ENCODE measurements at places on chromosomes 4 and X.

GRCh38 chr4:74777531-74777930 lies 16.8 kb downstream of the BTC start:
- no peak for DNase-seq

- DNase-seq, result no peak
Observed at GRCh38 chr4:104749062-104749461, 254.4 kb upstream of the CXXC4 start.

- no peak for DNase-seq
Observed at GRCh38 chrX:130120321-130120731, 10.0 kb upstream of the ELF4 start.

DNA sequence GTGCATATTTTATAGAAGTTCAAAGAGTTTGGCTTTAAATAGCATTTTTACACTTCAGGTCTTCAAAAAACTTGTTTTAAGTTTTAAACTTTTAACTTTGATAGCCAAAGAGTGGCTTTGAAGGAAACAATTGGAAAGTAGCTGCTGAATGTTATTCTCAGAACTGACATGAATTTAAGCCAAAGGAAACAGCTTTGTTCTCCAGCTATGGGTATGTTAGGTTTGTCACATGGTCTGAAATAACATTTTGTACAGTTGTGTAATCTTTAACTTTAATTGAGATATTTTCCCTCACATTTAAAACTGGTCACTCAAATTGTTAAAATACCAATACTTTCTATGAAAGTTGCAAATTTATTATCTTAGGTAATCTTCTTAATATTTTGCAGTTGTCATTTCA lies 564.7 kb downstream of the IL15 start:
- DNase-seq, result no peak

DNA sequence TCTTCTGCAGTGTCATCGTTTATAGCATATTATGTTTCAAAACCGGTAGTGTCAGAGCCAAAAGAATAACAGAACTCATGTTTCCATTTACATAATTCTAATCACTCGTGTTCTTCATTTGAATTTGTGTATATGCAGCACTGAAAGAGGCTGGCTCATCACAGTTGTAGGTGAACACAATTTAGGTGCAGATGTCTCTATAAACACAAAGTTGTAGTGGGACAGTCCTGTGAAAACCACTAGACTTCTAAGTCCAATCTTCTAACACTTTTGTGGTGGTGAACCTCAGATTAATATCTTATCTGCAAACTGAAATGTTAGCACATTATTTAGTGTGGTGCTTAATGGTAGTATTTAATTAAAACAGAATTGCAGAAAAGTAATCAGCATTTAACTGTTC lies 872.4 kb downstream of the C4orf33 start:
- no peak for DNase-seq

GRCh38 chr4:79576429-79576753 lies 168.4 kb upstream of the GK2 start:
- peak; percentile 12 for DNase-seq

GRCh38 chr4:95694411-95694810 lies 145.5 kb upstream of the PDHA2 start:
- DNase-seq, result no peak

GRCh38 chr4:122827258-122827878 lies 737 bp downstream of the FGF2 start:
- peak; percentile 19 for DNase-seq

DNA sequence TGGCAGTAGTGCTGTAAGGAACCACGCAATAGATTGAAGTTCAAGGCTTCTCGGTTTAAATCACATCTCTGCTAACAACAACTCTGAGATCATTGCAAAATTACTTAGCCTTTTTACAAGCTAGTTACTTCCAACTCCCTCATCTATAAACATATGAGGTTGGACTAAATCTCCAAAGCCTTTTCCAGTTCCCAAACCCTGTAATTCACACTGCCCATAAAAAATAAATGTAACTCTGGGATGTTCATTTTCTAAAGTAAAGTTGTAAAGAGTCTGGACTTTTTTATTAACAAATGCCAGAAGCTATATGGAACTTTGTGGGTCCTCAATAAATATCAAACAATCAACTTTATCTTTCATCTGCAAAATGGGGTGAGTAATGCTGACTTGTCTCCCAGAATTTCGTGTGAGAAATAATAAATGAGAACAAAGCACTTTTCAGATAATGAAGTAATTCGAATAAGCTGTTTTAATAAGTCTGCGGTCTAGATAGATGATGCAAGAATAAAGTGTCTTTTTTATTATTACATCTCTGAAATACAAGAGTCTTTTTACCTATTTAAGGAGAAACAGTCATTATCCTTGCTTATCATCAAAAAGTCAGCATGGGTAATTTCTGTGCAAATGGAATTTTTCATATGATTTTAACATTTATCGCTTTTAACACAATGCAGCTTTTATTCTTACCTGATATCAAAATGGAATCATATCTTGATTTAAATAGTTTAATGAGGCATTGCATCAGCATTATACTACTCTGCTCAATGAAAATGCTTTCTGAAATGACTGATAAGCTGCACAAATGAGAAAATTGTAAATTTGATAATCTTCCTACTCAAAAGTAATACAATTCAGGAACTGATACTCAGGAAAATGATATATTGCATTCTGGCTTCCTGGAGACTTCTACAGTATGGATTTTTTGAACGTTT lies 252.6 kb downstream of the BANK1 start:
- no peak for DNase-seq

GRCh38 chrX:46547857-46548256 lies 2.6 kb upstream of the ZNF674 start:
- no peak for DNase-seq

GRCh38 chr4:38562751-38563198 lies 101.2 kb upstream of the KLF3 start:
- no peak for DNase-seq

- DNase-seq, result no peak
Observed at GRCh38 chr4:110055158-110055768, 142.6 kb downstream of the EGF start.

- DNase-seq, result no peak
Observed at GRCh38 chr4:102390438-102390837, 45.2 kb upstream of the SLC39A8 start.

DNA sequence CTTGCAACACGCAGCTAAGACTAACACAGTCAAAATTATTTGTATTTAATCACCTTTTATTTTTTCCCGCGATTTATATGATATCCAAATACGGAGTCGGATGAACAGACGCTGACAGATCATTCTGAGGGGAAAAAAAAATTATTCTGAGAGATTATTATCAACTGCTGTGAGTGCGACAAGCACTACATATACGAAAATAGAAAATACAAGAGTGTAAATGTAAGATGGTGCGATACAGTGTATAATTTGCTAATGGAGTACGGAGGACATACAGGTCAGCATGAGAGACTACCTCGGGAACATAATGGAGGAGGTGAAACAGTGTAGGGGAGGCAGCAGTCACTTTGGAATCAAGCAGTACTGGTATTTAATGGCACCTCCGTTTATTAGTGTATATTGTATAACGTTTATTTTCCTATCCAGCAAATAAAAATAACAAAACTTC lies 2.8 kb upstream of the LIN54 start:
- DNase-seq, result no peak

GRCh38 chrX:65671966-65672365 lies 4.5 kb downstream of the MSN start:
- DNase-seq, result no peak

GRCh38 chrX:155662282-155662681 lies 49.5 kb upstream of the TMLHE start:
- DNase-seq, result no peak

GRCh38 chrX:96978906-96979305 lies 95.2 kb downstream of the RPA4 start:
- no peak for DNase-seq

DNA sequence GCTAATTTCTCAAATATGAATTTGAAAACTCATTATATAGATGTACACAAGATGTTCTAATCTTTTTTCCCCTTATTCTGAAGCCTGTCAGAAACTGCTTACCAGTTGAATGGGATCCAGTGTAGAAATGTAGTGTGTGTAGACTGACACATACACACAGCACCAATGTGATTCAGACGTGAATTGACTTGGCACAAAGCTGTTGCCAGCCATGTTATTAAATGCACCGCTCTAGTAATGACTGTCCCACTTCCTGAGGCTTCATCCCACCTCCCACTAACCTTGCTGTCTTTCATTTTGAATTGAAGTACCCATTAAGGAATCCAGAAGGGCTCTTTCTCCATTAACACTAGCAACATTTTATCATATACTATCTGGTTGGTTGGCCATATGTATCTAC lies 146.6 kb downstream of the PPA2 start:
- no peak for DNase-seq

DNA sequence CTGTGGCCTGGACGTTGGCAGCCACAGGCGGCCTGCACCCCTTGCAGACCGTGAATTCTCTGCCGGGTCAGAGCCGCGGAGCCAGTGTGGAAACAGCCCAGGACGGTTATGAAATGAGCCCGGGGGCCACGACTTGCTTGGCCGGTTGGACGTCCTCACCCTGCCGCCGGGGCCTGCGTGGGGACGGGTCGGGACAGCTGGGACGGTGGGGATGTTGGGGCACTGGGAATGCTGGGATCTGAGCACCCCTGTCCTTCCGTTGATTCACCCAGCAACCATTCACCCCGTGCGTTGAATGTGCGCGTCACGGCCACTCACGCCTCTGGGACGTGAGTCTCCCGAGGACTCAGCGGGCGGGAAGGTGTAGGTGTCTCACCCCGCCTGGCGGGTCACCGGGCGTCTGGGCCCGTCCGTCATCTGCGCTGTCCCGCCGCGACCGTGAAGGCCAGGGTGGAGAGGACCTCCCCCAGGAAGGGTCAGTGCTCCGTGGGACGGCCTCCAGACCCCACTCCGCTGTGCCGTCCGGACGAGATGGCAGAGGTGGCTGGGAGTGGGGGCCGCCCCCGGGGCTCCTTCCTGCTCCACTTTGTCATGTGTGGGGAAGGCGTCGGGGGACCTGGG lies 4.5 kb upstream of the PLCXD1 start:
- no peak for DNase-seq

DNA sequence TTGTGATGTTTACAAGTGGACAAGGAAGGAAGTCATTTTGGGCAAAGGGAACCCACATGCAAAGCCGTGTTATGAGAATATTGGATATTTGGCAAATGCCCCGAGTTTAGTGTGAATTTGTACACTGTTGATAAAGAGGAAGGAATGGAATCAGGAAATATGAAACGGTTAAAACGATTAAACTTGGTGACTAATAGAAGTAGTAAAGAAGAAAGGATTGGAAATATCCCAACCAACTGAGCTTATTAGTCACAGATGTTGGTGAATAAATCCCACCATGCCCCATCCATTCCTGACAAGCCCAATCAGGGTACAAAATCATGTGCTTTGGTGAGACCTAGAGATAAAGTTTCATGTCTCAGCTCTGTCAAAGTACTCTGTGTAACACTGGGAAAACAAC lies 22.0 kb downstream of the ARHGAP24 start:
- DNase-seq, result no peak

DNA sequence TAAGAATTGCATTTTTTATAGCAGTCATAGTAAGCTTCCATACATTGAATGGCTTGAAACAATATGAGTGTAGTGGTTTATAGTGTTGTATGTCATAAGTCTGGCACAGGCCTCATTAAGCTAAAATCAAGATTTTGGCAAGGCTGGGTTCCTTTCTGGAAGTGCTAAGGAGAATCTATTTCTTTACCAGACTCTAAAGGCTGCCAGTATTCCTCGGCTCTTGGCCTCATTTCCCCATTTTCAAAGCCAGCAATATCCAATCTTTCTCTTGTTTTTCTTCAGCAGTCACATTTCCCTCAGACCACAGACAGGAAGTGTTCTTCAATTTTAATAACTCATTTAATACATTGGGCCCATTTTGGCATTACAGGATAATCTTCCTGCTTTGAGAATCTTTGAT lies 1155.5 kb upstream of the PABPC4L start:
- DNase-seq, result no peak

- DNase-seq, result no peak
Observed at GRCh38 chrX:49792376-49792775, 36.7 kb upstream of the PAGE4 start.

DNA sequence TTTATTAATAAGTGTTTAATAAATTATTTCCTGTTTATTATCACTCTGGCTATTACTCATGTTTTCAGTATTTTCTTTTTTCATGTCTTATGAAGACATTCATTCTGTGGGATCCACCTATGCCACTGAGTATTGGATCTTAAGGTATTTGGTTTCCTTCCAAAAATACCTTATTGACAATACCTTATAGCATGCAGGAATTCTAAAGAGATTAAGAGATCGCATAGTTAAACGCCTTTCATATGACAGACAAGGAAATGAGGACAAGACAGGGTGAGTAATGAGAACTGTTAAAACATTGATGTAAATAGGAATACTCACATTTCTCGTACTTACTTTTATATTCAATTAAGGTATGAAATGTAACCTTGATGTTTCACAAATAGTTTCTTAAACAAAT lies 38.2 kb upstream of the TMPRSS11B start:
- DNase-seq, result no peak

- DNase-seq, result no peak
Observed at GRCh38 chr4:71261001-71261400, 77.8 kb upstream of the SLC4A4 start.

GRCh38 chr4:139515531-139515958 lies 40.5 kb downstream of the SETD7 start:
- DNase-seq, result no peak

GRCh38 chr4:125104616-125105015 lies 210.1 kb upstream of the FAT4 start:
- DNase-seq, result no peak

DNA sequence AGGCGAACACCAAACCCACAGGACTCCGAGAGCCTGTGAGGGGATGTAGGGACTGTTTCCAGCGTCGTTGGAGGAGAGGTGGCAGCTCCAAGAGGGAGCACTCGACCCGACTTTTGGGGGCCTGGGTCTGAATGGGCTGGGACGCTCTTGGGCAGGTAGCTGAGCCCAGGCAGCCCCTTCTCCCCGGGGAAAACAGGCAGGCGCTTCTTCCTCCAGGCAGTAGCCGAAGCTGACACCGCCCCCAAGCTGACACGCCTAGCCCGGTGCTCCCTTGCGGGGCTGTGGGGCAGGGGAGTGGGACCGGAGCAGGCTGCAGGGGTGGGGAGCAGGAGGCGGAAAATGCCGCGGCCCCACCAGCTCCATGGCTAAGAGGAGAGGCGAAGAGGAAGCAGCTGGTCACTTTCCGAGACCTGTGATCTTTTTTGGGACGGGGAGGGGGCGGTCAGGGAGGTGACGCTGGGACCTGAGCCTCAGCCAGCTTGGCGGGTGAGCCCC lies 4.2 kb downstream of the NKX1-1 start:
- peak; percentile 8 for DNase-seq

GRCh38 chrX:19697416-19697815 lies 182.1 kb upstream of the MAP3K15 start:
- DNase-seq, result no peak

DNA sequence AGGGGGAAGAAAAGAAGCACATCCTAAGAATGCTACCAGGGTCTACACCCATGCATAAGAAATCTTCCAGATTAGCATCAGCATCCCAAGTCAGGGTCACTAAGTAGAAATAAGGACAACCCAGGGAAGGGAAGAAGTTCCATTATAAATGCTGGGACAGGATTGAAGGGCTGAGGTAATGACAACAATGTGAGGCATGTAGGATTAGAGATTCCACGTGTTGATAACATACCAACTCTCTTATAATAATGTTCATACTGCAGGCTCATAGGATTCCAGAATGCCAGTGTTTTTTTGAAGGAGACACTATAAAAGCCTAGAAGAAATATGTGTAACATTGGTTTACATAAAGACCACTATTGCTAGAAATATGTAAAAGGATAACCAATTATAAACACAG lies 201.2 kb downstream of the MID1IP1 start:
- no peak for DNase-seq

GRCh38 chr4:153466949-153467896 lies 1.1 kb downstream of the TMEM131L start:
- peak; percentile 52 for DNase-seq

Measured in progenitor cell of endocrine pancreas (in vitro differentiated cells).